ENCODE measurements at places on chromosomes 3 and 15.

DNA sequence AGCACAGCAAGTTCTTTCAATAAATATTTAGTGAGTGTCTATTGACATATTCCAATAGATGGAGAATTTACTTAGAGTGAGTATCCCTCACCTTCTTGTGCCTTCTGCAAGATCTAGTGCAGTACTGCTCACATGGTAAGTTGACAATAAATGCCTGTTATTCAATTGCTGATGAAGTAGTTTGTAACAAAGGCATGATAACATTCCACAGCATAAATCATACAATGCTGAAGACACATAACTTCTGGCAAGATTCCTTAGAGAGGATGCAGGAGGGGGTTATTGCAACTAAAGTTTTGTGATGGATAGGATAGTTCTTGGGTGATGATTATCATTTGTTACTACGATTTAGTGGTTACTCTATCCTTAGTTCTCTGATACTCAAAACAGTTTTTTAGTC lies 112.2 kb upstream of the RBMS3 start:
- no peak overlapping the region for H3K4me3 ChIP-seq
- H3K27ac ChIP-seq: no peak overlapping the region
- H3K27me3 ChIP-seq: peaks cover 3% of the 10 kb centered on the region
- no peak for DNase-seq
- H3K36me3 ChIP-seq: peaks cover 2% of the 10 kb centered on the region
- peaks cover 10% of the 10 kb centered on the region for H3K4me1 ChIP-seq

DNA sequence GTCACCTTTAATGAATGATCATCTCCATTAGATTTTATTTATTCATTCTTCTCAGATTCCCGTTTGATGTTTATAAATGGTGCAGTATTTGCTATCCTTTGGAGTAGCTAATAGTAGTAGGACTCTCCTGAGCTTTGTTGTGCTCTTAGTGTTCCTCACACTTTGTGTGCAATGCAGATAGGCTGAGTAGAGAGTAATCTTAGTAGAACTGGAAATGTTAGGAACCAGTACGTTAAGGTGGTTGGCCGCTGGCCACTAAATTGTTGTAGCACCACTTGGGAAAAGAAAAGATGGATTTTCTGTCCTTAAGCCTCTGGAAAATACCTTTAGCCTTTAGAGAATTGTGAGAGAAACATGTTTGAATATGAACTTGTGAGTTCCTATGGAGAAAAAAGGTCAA lies 19.9 kb upstream of the EBLN2 start:
- H3K4me3 ChIP-seq: no peak overlapping the region
- H3K4me1 ChIP-seq: peaks cover 58% of the 10 kb centered on the region
- H3K27ac ChIP-seq: peak overlapping the region; percentile 65

- no peak overlapping the region for H3K4me3 ChIP-seq
- peaks cover 4% of the 10 kb centered on the region for H3K4me1 ChIP-seq
- no peaks in the 10 kb centered on the region for H3K27me3 ChIP-seq
- no peak overlapping the region for H3K27ac ChIP-seq
These were observed 13.9 kb upstream of the TMPRSS7 start for GRCh38 chr3:112020674-112021085.

- H3K27me3 ChIP-seq: no peaks in the 10 kb centered on the region
- H3K36me3 ChIP-seq: peaks cover 28% of the 10 kb centered on the region
- no peak overlapping the region for H3K4me3 ChIP-seq
- peaks cover 1% of the 10 kb centered on the region for H3K4me1 ChIP-seq
These were observed 76.4 kb downstream of the DHX36 start for GRCh38 chr3:154247806-154248415.

DNA sequence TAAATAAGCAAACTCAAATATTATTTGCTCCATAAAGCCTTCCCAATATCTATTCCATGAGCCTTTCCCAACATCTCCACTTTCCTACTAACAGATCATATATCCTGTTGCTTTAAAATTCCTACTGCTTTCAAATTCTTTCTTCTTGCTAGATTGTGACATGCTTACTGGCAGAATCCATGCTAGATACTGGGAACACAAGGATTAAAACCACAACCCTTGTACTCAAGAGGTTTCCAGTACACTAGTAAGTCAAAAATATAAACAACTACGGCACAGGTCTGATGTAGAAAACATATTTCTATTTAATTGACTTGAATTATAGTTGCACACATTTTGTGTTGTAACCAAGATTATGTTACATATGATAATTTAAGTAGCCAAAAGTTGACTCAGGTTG lies 275.0 kb downstream of the ZBTB20 start:
- H3K27me3 ChIP-seq: no peaks in the 10 kb centered on the region
- H3K4me3 ChIP-seq: no peak overlapping the region
- H3K27ac ChIP-seq: no peak overlapping the region
- no peak for DNase-seq

- H3K4me3 ChIP-seq: no peak overlapping the region
- H3K27me3 ChIP-seq: no peaks in the 10 kb centered on the region
- peaks cover 4% of the 10 kb centered on the region for H3K4me1 ChIP-seq
- no peak overlapping the region for H3K27ac ChIP-seq
These were observed 543.0 kb downstream of the UNC13C start for GRCh38 chr15:54521206-54521605.
